ENCODE measurements at places on chromosomes 7 and 10. TPM values are rescaled to one million over a fixed set of nuclear protein-coding genes. Genes with fewer than 3 reads are reported as not detected.

- no peak for DNase-seq
Observed at GRCh38 chr10:103783681-103784080, 71.7 kb downstream of the SH3PXD2A start.

DNA sequence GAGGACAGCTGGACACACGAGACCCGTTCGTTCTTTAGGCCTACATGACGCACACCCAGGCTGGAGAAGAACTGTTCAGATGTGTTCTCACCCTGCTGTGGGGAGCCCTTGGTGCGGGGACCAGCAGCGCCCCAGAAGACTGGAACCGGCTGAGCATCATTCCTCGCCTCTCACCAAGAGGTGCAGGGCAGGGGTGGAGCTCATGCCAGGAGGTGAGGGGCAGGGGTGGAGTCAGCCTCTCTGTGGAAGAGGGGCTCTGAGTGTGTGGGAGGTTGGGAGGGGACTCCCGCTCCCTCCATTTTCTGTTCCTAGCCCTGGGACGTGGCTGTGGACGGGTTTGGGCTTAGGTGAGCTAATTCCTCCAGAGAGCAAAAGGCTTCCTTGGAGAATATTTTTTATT, 66.0 kb upstream of the SHH start:
- peak; percentile 74 for DNase-seq

DNA sequence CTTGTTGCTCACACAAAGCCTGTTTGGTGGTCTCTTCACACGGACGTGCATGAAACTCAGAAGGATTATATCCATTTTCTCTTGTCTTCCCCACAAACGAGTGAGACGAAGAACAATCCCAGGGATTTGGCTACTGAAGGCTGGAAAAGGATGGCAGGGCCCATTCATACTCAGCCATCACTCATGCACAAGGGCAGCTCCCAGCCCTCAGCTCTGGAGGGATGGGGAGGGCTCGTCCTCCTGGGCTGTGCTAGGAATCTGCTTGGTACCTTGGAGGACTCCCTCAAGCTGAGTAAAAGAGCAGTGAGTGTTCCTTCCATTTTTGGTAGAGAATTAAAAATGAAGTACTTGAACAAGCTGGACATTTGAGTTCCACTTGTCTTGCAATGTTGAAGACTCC, 33.2 kb upstream of the RAB18 start:
- DNase-seq = no peak

GRCh38 chr7:152120210-152120609, 94.7 kb downstream of the GALNT11 start:
- DNase-seq = no peak

GRCh38 chr10:114000457-114001010, 43.1 kb upstream of the ADRB1 start:
- DNase-seq = peak; percentile 42

- DNase-seq = no peak
Observed at GRCh38 chr7:126606331-126606730, 646.4 kb downstream of the GRM8 start.

The COL28A1 gene
- total RNA-seq = 5.4 TPM

The OR9A2 gene
- not detected for total RNA-seq
